ENCODE measurements at places on chromosomes 1 and 21.

DNA sequence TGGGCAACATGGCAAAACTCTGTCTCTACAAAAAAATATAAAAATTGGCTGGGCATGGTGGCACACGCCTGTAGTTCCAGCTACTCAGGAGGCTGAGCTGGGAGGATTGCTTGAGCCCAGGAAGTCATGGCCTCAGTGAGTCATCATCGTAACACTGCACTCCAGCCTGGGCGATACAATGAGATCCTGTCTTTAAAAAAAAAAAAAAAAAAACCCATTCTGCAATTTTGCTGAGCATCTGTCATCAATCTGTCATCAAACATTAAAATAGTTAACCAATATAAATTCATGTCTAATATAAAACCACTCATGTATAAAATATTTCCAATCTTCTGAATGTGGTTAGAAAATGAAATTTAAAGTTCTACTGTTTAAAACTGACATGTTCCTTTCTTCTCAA, 56.9 kb downstream of the LPAR3 start:
- DNase-seq: no peak

- no peak for DNase-seq
Measured at GRCh38 chr1:16114527-16115467, 41.1 kb downstream of the EPHA2 start.

DNA sequence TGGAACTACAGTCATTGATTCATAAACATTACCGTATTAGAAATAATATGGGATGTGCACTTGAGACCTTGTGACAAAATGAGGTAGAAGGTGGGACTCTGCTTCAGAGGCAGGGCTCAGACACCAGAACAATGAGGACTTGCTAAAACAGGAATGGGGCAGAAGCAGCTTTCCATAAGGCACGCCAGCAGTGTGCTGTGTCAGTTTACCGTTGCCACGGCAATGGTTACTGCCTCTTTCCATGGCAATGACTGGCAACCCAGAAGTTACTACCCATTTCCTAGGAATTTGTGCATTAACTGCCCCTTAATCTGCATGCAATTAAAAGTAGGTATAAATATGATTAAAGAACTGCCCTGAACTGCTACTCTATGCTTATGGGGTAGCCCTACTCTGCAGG, 169.0 kb downstream of the CHRM3 start:
- no peak for DNase-seq

GRCh38 chr1:1680912-1681273, 11.7 kb downstream of the SLC35E2B start:
- DNase-seq: peak; percentile 73

DNA sequence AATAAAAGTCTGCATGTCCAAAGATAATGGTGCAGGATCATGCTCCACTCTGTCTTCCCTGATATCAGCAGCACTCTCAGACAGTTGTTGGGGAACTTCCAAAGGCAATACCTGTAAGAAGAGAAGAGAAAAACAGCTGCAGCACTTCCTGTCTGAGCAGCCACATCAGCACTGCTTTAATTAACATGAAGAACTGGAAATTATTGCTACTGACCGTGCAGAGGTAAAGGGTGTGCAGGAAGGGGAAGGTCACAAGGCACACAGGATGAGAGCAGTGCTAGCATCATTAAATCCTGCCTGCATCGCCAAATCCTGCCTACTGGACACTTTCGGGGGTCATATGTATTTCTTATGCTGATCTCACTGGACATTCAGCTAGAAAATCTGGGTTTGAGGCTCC, 379.0 kb downstream of the LMX1A start:
- no peak for DNase-seq

GRCh38 chr1:209756615-209757445, 977 bp downstream of the TRAF3IP3 start:
- DNase-seq: no peak

DNA sequence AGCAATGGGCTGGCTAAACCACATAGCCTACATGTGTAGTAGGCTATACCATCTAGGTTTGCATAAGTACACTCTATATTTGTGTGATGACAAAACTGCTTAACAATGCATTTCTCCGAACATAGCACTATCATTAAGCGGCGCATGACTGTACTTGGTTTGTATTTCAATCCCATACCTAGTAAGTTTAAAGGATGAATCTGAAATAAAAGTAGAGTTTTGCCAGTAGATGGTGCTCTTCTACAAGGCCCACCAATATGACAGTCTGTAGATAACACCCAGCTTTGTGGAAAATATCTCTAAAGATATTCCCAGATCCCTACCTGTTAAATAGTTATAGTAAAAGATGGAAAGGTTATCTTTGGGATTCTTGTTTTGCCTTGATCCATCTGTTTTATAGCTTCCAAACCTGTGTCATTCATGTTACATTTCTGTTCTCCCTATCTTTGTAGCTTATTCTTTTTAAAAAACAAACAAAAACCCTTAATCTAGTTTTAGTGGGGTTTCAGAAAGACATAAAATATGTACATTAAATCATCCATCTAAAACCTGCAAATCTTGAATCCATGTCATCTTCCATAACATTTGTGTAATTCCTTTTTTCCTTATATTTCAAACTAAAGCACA, 33.9 kb upstream of the ASPM start:
- DNase-seq: no peak

DNA sequence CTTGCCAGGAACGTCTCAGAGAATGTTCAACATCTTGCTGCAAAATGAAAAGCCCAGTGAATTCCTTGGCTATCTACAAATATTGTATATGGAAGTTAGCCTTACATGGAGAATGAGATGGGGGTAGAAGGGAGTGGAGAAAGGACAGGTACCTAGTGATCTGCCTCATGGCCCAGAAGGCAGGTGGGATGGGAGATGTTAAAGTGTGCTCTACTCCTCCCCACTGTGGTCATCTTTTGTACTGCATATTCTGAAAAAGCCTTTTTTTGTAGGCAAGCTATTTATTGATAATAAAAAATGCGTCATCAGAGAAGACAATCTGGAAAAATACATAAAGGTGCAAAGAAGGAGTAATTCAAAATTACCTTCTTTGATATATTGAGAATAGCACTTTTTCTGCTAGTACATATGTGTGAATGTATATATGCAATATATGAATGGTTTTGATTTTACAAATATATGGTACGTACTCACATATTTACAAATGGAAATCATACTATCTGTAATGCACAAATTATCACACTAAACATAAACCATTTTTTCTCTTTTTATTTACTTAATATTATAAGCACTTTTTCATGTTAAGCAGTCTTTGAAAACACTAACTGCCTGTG, 19.1 kb upstream of the SLC5A9 start:
- no peak for DNase-seq

- DNase-seq: no peak
Measured at GRCh38 chr1:201180901-201181300, 9.7 kb upstream of the IGFN1 start.

DNA sequence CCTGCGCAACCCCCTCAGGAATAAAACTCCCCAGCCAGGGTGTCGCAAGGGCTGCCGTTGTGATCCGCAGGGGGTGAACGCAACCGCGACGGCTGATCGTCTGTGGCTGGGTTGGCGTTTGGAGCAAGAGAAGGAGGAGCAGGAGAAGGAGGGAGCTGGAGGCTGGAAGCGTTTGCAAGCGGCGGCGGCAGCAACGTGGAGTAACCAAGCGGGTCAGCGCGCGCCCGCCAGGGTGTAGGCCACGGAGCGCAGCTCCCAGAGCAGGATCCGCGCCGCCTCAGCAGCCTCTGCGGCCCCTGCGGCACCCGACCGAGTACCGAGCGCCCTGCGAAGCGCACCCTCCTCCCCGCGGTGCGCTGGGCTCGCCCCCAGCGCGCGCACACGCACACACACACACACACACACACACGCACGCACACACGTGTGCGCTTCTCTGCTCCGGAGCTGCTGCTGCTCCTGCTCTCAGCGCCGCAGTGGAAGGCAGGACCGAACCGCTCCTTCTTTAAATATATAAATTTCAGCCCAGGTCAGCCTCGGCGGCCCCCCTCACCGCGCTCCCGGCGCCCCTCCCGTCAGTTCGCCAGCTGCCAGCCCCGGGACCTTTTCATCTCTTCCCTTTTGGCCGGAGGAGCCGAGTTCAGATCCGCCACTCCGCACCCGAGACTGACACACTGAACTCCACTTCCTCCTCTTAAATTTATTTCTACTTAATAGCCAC, 696 bp downstream of the TGFB2 start:
- DNase-seq: peak; percentile 92

DNA sequence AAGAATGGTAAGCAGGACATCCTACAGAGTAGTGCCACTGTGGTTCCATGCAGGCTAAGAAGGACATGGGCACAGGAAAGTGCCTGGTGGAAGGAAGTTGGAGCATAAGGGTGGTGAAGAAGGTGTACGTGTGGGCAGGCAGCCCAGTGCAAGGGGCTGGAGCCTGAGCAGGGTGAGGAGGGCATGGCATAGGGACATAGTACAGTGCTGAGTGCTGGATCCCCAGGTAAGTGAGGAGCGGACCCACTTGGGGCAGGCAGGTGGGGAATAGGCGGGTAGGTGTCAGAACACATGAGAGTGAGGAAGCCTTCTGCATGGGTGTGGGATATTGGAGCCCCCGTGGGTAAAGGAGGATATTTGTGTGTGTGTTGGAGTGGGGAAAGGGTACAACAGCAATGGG, 15.7 kb upstream of the LRRC53 start:
- DNase-seq: no peak

GRCh38 chr1:75085931-75086330, 48.3 kb upstream of the LHX8 start:
- no peak for DNase-seq

DNA sequence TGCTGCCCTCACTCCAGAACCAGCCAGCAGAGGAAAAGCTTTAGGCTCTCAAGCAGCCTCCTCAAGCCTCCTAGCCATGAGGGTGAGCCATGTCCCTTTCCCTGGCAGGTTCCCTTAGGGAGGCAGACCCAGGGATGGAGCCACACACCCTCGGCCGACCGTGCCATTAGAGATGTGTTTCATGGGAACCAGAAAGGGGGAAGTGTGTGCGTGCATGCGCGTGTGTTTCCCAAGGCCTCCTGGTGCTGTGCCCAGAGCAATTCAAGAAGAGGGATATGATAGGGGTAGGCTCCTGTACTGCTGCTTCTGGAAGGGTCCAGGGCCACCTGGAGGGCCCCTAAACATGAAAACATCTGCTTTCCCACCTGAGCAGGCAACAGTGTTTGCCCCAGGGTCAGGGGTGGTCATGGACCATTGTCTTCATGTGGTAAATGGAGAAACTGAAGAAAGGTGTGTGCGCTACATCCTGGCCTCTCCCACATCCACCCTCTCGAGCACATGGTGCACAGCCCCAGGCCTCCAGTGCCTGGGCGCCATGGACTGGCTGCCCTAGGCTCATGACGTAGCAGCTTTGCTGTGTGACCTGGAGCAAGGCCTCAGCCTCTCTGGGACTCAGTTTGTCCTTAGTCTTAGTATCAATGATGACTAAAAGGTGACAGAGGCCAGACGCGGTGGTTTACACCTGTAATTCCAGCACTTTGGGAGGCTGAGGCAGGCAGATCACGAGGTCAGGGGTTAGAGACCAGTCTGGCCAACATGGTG, 48.1 kb downstream of the SYF2 start:
- no peak for DNase-seq

DNA sequence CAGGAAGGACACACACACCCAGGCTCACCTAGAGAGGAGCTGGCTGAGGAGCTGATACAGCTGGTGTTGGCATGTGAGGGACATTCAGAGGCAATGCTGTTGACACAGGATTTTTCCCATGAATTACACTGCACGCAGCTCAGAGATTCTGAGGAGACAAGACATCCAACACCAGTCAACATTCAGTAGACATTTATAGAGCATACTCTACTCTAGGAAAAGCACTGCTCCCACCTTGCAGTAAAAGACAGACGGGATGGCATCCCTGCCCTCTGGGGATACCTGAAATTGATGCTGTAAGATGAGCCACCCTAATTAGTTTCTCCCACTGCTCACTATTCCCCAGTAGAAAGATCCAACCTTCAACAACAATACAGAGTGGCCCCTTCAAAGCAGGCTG, 5.1 kb downstream of the LYPD8 start:
- no peak for DNase-seq

- DNase-seq: no peak
Measured at GRCh38 chr1:27555700-27556424, 48.1 kb downstream of the AHDC1 start.

GRCh38 chr1:109412551-109412950, 13.7 kb downstream of the PSMA5 start:
- DNase-seq: no peak

DNA sequence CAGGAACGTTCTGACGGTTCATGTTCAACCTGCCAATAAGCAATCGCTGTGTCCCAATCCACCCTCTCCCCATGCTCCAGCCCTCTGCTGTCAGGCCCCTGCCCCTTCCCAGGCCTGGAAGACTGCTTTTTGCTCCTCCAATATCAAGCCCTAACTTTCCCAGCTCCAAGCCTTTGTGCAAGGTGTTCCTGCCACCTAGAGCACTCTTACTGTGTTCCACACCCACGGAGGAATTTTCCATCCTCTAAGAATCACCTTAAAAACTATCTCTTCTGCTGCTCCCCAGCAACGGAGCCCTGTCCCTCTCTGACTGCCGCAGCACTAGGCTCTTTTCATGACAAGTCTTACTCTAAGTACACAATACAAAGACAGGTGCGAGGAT, 657.9 kb downstream of the AJAP1 start:
- DNase-seq: no peak

- DNase-seq: no peak
Measured at GRCh38 chr1:11479375-11479979, 522 bp downstream of the DISP3 start.

DNA sequence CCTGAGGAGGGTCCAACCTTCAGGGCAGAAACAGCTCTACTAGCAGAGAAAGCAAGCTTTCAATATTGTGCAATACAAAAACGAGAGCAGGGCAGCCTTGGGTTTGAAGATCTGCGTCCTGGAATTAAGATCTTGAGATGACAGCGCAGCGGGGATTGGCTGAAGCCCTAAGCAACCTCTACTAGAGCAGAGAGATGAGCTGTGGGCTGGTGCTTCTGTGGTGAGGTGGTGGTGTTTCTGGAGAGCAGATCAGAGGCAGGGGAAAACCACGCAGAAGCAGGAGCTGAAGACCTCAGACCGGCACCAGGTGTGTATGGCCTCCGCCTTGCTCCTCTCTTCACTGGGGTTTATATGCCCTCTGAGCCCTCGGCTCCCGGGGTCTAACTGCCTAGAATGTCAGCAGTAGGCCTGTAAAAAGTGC, 12.5 kb downstream of the TRAF3IP3 start:
- DNase-seq: no peak

DNA sequence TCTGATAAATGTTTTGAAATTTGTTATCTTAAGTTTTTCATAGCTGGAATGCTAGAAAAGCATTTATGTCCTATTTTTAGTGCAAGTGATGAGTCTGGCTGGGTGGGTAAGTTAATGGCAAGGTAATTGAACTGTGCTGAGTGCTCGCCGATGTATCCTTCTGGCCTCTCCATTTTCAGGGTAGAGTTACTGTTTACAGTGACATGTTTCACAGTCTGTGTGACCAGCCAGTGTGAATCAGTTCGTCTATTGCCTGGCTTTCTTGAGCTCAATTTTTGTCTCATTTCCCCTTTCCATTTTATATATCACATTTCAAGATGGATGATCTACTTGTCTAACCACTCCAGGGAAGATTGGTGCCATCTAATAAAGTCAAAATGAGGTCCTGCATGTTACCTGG, 44.1 kb downstream of the ITSN1 start:
- DNase-seq: no peak
